Activated CD4-positive, alpha-beta T cell treated with anti-CD3 and anti-CD28 coated beads for 48 hours (primary cell): ENCODE measurements at places on chromosomes 6 and 20.

DNA sequence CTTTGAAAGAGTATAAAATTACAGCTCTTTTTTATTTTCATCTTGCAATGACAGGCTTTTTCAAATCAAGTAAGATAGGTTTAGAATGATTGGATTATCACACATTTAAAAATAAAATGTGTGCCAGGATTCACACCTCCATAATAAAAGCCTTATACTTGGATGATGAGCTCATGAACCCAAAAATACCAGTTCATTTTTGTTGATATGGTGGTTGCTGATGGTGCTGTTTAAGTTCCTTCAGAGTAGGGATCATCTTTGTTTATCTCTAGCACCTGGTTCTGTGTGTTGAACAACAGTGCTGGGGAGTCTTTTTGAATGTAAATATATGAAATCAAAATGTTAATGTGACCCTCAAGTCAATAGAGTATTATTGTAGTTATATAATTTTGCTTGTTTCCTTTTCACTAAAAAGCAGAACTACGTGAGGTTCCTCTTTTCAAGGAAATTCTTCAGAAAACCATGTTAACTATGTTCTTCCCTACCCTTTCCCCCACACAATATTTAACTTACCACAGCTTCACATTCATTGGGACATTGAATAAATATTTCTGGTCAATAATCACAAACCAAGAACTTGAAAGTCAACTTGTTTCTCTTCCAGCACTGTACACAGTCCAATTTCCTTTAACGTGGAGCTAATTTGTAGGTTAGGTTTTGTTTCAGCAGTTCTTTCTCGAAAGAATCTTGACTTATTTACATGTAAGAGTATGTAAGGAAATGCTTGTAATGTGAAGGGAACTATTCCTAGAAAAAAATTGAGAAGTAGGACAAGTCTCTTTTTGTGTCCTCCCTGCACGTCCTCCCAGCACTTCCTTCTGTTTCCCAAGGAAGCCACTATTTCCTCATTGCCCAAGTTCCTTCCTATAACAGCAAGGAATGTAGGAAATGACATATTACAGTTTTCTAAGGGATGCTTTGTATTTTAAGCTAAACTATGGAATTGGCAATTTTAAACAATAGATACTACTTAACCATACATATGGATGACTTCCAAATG lies 945.9 kb upstream of the CITED2 start:
- DNase-seq, result no peak

DNA sequence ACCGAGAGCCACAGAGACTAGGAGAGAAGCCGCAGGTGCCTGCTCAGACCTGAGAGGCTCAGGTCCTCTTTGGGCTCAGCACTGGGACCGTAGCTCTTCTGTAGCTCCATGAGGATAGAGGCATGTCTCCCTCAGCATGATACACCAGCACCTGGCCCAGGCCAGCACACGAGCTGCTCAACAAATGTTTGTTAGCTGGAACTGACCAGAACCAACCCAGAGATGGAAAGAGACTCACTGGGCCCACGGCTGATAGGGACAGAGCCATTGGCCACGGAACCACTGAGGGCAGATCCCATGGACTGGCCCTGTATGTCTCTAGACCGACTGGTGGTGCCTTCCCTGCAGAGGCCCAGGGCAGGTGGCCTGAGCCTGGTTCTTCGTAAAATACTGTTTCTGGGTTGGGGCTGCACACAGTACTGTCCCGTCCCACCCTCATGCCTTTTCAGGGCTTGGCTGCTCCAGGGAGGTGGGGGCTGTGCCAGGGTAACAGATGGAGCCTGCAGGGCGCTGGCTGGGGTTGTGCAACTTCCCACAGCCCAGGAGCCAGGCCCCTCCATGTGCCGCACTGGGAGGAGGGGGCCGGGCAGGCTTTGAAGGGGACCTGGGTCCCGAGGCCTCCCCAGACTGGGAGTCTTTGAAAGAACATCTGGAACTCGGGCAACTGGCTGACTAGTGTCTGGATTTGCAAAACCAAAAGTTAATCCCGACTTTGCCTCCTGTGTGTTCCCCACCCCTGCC lies 5.2 kb downstream of the C20orf204 start:
- DNase-seq, result no peak

- DNase-seq, result no peak
Observed at GRCh38 chr20:5864873-5865587, 85.3 kb downstream of the TRMT6 start.

- DNase-seq, result no peak
Observed at GRCh38 chr6:100796049-100796823, 84.9 kb downstream of the ASCC3 start.

DNA sequence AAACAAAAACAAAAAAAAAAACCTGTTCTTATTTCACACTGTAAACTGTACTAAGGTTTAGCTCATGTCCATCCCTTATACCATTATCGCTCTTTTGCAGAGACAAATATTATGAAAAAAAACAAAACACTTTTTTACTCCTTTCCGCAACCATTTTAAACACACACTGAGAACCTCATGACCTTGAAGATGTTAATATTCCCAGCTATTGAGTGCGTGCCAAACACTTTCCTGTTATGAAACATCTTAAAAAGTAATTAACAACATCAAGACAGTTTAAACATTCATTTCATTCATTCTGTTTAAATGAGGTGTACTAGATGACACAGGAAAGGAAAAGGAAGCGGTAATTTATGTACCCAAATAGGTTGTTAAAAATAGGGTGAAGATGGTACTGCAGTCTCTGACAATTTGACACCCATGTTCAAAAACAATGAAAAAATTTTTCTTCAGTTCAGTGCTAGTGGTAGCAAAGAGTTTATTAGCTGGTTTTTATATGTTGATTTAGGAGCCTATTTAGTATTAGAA lies 3.9 kb upstream of the ARHGAP18 start:
- no peak for DNase-seq

DNA sequence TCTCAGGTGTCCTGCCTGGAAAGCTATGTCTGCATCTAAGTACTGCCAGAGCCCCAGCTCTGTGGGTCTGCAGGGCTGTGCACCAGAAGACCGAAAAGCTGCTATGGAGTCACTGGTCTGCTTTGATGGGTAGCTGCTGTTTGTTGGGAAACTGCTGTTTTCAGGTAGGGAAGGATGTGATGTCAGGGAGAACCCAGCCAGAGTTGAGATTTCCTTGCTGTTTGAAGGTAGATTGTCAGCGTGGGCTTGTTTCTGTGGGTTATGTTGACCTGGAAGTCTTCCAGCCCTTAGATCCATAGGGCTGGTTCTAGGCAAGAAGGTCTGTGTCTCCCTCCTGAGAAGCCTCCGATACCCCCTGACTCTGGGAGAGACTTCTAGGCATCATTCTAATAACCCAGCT lies 12.2 kb upstream of the SHLD1 start:
- DNase-seq, result no peak

DNA sequence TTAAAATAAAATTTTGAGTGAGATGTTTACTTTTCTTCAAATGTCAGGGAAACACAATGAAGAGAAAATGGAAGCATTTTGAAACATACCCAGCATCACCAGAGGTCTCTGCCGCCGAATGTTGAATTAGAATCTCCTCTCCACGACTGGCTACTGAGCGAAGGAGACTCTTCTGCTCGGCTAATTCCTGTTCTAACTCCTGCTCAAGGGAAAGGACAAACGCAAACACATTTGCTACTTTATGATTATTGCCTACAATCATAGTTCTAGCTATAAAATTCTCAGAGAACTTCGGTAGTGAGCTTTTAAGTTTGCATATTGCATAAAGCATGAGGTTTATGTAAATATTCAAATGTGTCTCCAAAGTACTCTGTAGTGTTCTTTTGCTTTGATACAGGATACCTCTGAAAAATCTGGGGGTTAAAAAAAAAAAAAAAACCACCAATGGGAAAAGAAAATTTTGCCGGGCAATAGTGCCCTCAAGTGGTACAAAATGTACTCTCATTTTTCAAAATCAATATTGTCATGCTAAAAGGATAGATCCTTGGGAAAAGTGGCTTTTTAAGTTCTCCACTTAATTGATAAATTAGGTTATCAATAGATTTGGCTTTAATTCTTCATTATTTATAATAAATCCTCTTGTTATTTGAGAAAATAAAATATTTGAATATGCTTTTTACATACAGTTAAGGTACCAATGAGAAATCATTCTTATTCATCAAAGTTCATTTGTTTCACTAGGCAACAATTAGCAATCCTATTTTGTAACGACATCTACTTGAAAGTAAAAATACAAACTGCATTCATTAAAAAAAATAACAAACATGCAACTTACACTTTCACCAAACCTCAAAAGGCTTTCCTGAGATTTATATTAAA lies 369.0 kb downstream of the SYNE1 start:
- DNase-seq, result peak; percentile 34

DNA sequence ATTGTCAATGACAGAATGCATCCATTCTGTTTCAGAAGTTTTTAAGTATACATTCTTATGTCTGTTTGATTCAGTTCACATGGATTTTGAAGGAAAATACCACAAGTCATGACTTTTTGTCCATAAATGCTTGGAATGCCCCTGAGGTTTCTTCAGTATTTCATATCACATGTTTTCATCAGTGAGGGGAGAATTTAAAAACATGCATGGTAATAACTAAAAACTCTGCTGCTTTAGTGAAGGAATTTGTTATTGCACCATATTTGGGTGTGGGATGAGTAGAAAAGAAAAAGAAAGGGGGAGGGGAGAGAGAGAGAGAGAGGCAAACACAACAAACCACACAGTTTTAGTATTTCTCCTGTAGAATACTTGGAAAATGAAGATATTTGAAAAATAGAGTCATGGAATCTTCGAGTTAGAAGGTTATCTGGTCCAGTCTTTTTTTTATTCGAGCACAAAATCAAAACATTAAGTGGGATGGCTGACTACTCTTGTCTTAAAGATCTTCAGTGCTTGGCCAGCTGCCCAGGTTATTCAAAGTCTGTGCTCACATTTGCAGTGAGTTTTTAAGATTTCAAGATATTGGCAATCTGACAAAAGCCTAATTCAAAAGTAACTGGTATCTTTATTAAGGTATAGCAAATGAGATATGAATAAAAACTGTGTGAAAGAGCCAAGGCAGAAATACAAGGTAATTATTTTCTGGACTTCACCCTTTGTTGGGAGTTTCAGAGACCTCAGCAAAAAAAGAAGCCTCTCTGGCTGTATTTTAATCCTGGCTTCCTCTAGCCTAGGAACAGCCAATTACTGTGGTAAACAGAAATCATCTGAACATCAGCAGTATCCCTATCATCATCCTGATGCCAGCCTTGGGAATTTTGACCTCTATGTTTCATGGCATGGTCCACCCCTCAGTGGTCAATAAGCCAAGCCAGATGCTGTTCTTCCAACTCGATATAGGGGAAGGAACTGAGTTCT lies 687.9 kb upstream of the CITED2 start:
- no peak for DNase-seq

- DNase-seq, result peak; percentile 55
Observed at GRCh38 chr20:51631011-51631950, 88.8 kb upstream of the NFATC2 start.

- peak; percentile 11 for DNase-seq
Observed at GRCh38 chr20:57544838-57545564, 15.9 kb upstream of the PCK1 start.

GRCh38 chr6:41066867-41067304 lies 5.3 kb downstream of the OARD1 start:
- DNase-seq, result peak; percentile 73

DNA sequence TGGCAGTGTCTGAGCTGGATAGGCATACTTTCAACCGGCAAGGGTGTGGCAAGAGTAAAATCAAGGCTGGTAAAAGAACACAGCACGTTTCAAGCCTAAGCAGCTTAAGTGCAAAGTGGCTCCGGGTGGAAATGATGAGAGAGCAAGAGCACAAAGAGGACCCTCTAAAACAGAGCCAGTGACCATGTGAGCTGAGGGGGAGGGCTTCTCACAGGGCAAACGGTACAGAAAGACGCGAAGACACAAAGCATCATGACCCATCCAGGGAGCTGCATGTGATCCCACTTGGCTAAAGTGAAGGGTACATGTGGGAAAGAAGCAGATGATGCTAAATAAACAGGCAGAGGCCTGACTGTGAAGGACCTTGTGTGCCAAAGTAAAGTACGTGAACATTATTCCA lies 25.7 kb downstream of the FKBP5 start:
- no peak for DNase-seq

GRCh38 chr6:710601-711571 lies 17.9 kb upstream of the EXOC2 start:
- peak; percentile 64 for DNase-seq

DNA sequence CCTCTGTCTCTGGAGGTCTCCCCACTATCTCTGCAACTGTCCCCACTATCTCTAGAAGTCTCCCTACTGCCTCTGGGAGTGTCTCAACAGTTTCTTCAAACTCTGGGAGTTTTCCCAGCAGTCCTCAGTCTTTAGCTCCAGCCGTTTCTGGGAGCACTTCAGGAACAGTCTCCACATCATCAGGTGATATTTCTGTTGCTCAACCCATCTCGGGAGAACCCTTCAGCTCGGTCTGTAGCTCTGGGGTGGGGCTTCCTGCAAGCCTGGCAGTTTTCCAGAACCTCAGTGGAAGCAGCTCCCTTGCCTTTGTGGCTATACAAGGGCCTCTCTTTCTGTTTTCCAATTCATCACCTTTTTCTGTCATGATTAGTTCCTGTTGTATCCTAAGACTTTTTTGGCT lies 3.0 kb upstream of the SFTA2 start:
- DNase-seq, result no peak

GRCh38 chr6:84103029-84103428 lies 69.5 kb downstream of the MRAP2 start:
- no peak for DNase-seq
